Activated naive CD8-positive, alpha-beta T cell treated with anti-CD3 and anti-CD28 coated beads, Interleukin-2, amount 10 ng/mL, durations not matched to agents 7 days and 5 days (primary cell): ENCODE measurements at places on chromosomes 7 and 10.

- DNase-seq: no peak
These were observed 204.4 kb downstream of the OTUD1 start for GRCh38 chr10:23643111-23643780.

GRCh38 chr7:141115965-141116364, 42.1 kb downstream of the TMEM178B start:
- DNase-seq: no peak

DNA sequence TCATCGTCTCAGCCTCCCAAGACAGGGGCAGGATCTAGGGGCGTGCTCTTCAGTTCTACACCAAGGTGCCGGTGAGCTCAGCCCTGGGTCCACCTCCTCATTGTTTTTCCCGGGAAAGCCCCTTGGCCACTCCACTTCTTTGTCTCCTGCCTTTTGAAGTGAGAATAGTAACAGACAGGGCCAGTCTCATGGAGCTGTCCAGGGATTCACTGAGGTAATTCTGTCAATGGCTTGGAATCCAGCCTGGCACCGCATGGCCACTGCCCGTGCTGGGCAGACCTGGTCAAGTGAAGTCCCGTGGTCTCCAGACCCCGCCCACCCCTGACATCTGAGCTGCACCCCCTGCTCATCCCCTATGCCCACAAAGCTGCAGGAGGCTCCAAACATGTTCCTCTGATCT, 138.9 kb downstream of the TNS3 start:
- no peak for DNase-seq

DNA sequence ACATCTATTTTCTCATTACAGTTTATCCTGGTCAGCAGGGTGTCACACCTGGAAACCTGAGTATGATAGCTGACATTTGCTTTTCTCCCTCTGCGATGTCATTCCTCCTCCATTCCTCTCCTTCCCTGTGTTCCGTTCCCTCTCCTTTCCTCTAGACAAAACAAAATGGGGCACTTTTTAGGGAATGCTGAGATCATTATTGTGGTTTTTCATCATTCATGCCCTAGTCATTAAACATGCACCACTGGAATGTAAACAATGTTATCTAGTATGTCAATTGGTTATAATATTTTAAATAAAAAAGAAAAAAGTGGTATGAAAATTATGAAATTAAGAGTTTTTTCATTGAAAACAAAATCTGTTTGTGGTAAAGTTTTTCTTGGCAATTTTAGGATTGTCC, 132.6 kb downstream of the MAPK8 start:
- DNase-seq: no peak

GRCh38 chr10:50613150-50613549, 10.6 kb downstream of the SGMS1 start:
- no peak for DNase-seq
